ENCODE measurements at places on chromosomes 6 and 20.

DNA sequence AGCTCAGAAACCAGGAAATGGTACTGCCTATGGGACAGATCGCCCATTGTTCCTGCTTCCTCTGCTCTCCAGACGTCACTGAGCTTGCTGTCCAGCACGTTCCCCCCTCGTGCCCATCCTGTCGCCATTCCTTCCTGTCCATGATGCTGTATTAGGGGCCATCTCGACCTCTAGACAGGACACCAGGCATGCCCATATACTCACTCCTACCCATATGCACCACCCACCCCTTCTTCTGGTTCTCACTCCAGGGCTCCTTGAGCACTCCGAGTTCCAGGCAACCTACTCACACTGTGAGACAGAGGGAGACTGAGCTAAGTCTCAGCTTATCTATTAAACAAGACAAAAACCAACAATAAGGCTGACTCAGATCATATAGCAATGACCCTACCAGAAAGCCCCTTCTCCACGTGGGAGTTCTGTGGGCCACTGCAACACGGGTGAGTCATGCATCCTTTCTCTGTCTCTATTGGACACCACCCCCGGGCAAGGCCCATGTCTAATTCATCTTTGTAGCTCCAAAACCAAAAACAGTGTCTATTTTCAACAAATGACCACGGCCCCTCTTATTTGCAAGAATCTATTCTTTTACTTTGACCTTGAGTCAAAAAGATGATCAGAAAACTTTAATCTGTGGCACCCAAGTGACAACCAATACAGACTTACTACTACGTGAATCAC is 65.7 kb downstream of the PSMG4 start:
- DNase-seq, result peak; percentile 70

GRCh38 chr6:107419733-107420132 is 39.6 kb downstream of the PDSS2 start:
- DNase-seq, result no peak

DNA sequence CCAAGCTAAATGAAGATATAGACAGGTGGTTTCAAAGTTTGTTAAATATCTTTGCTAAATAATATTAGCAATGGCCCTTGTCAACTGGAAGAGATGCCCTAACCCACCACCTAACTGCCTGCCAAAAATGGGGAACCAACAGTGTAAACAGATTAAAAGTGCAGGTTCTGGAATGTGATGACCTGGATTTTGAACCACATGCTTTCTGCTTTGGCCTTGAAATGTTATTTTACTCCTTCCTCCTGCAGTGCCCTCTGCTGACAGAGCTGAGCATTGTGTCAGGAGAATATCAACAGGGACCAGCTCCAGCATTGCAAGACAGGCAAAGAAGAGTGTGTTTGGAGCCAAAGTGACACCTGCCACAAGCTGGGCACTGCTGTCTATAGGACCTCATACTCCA is 226.6 kb downstream of the MYLK4 start:
- DNase-seq, result peak; percentile 18

GRCh38 chr20:15618110-15618509 is 955.1 kb downstream of the KIF16B start:
- no peak for DNase-seq

DNA sequence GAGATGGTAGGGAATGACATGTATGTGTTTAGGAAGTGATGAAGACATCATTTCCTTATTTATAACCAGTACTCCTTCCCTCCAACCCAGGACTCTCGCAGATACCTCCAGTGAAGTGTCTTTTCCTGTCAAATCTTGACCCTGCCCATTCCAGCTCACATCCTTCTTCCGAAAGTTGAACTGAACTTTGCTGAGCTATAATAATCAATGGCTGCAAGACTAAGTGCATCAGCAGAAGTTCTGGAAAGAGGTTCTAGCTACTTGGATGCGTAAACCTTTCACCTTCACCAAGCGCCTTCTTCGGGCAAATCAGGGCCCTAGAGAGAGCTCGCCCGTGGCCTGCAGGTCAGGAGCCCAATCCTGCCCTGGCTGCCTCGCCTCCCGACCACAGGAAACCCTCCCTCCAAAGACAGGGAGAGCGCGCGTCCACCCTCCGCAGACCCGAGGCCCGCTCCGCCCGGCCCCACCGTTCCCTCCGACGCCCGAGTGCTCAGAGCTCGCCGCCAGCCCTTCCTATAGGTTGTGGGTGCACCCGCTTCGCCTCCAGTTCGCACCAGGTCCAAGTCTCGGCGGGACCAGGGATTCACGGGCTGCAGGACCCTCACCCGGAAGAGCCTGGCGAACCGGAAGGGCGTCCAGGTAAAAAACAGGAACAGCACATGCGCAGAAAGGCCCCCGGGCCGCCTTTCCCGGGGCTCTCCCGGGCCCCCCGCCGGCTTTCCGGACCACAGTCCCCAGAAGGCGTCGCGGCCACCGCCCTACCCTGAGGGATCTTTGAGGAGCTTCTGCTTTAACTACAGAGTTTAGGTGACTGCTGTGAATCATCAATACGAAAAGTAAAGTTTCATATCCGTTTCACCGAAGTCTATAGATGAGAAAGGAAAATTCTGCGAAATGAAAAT is at the start of gene ZNF334:
Gene ZNF334, minus strand, starts transcription at position 617 of the 902 bp plus-strand sequence. CDS start 1,457 bp downstream, outside the sequence.
- DNase-seq, result peak; percentile 38

Measured in suppressor macrophage (primary cell).